ENCODE measurements at places on chromosomes 6 and 20.

GRCh38 chr20:55714736-55715135, 290.6 kb downstream of the CBLN4 start:
- no peak for DNase-seq

DNA sequence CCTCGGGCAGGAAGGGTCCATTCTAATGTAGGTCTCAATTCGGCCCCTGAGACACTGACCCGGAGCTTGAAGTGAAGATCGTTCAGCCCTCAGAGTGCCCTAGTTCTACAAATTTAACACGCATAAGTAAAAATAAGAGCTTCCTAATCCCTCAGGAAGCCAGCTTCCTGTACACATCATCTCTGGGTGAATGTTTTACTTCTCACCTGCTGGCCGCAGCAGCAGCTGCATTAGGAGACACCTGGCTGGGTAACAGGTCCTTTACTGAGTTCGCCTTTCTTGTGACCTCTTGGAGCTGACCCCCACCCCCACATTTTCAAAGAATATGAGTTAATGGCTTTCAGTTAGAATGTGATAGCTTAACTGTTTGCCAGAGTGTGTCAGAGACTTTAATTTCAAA, 165.0 kb downstream of the SMOC2 start:
- peak; percentile 19 for DNase-seq

DNA sequence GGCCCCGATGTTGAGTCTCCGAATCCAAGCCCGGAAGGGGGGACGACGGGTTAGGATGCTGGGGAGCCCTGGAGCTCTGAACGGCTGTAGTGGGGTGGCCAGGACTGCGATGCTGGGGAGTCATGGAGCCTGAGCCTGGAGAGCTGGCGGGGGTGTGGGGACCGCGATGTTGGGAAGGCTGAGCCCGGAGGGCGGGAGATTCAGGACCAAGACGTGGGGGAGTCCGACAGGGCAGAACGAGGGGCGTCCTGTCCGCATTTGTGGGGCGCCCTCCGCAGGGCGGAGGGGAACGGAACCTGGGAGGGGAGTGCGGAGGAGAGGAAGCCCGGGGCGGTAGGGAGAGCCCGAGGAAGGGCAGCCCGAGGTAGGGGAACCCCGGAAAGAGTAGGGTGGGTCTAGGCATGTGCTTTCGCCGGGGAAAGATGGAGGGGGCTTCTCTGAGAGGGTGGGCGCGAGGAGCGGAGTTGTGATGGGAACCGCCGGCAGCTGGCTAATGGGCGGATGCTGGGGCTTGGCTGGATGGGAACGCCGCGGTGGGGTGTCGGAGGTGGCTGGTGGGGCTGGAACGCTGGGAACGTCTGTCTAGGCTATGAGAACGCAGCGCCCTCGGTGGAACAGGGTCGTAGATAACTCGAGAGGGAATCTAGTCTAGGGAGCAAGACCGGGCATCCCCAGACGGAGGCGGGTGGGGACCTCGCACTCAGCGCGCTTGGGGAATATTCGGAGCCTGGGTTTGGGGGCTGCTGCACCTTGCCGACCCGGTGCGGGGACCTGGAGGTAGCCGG, 684 bp downstream of the PAQR8 start:
- no peak for DNase-seq

- no peak for DNase-seq
Measured at GRCh38 chr6:138211048-138211581, 7.2 kb downstream of the PBOV1 start.

DNA sequence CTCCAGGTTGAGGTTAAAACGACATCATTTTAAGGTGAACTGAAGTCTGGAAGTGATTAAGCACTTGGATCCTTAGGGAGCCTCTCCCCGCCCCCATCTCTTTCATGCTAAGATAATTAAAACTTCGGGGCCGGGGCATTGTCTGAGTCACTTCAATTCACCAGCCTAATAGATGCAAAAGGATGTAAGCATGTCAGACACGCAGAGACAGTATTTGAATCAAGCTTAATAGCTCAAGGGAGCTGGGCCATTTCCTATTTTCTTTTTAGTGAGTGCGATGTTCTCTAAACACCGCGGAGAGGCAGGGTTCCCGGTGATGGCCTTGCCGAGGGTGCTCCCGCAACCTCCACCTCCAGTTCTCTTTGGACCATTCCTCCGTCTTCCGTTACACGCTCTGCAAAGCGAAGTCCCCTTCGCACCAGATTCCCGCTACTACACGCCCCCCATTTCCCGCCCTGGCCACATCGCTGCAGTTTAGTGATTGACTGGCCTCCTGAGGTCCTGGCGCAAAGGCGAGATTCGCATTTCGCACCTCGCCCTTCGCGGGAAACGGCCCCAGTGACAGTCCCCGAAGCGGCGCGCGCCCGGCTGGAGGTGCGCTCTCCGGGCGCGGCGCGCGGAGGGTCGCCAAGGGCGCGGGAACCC, 516 bp upstream of the IRF4 start:
- no peak for DNase-seq

DNA sequence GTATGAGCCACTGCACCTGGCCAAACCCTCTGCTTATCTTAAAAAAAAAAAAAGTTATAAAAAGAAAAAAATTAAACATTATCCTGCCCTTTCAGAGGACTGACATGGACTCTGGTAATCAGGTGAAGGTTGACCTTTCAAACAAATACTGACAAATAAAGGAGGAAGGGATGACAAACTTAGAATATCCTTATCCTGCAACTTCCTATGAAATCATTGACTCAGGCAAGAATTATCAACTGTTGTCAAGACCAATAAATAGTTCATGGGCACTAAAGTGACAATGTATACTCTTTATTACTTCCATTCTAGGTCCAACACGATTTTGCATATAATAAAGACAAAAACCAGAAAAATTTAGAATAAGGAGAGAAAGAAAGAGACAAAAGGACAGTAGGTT, 117.9 kb downstream of the KIF16B start:
- no peak for DNase-seq

DNA sequence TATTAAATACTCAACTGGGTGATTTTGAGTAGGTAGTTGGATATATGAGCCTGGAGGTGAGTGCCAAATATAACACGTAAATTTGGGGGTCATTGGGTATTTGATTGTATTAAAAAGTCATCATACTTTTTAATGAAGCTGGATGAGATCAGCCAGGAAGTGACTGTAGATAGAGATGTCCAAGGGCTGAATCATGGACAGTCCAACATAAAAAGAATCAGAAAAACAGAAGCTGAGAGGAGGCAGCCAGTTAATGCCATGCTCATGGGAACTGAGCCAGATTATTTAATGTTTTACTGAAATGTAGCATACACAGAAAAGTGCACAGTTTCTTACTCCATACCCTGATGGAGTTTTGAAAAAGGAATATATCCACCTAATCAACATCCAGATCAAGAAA, 435.5 kb upstream of the PLCB4 start:
- peak; percentile 14 for DNase-seq

- DNase-seq, result no peak
Measured at GRCh38 chr6:161300823-161301222, 27.0 kb upstream of the AGPAT4 start.

- DNase-seq, result no peak
Measured at GRCh38 chr6:87122477-87122876, 27.6 kb upstream of the CGA start.

GRCh38 chr6:165599121-165599520, 63.9 kb downstream of the PDE10A start:
- DNase-seq, result peak; percentile 27

GRCh38 chr20:21352703-21353102, 44.6 kb downstream of the NKX2-4 start:
- peak; percentile 9 for DNase-seq

DNA sequence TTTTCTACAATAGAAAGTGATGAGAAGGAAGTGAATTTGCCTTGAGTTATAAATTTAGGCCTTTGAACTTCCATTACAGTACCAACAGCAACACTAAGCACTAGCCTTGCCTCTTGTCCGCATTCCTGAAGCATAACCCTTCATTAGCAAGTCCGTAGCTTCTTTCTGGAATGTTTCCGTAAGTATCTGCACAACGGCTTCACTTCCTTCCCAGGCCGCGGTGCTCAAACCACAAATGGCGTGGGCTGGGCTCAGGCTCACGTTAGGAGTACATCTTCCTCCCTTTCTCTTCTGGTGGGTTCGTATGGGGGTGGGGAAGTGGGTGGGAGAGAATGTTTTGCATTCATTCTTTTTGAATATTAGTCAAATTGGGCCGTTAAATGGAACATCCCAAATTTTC, 193.8 kb upstream of the SNX9 start:
- no peak for DNase-seq

DNA sequence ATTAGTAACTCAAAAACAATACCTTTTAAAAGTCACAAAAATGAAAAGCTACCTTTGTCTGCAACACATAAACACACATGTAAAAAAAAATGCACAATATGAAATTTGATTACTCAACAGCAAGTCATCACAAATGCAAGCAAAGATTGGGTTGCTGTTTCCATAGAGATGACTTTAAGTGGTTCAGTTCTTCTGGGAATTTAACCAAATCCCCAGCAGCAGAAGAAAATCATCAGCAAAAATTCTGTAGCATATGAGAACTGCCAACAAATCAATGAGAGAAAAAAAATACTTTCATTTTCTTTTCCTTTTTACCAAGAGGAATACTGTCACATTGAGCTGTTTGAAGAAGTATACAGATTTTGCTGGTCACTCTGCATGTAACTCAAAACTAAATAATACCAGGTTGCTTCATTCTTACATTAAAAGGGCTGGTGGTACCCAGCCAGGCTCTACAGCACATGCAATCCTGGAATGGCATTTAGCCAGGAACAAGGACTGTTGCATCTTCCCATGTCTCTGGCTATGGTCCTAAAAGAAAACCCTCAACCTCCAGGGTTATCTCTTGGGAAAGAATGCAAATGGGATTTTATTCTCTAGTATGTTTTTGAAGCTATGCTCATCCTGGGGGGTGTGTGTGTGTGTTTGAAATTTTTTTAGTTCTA, 158.3 kb downstream of the OPRM1 start:
- DNase-seq, result peak; percentile 38

DNA sequence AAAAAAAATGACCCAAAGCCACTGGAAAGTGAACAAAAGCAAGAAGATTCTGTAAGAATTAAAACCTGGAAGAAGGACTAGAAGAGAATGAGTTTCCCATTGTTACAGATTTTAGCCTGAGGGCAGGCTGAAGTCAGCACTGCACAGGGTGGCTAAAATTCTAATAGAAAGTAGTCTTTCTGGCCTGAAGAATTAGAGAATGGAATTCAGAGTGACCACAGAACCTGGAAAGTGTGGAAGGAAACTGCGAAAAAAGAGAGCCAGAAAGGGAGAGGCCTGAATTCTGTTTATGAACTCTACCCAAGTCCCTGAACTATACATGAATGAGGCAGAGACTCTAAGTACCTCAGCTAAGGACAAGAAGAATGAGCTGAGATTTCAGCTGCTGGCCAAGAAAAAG, 38.9 kb upstream of the FILIP1 start:
- peak; percentile 38 for DNase-seq

GRCh38 chr6:126955621-126956020, 162.8 kb upstream of the RSPO3 start:
- DNase-seq, result peak; percentile 34

- no peak for DNase-seq
Measured at GRCh38 chr6:137471986-137472385, 22.2 kb downstream of the OLIG3 start.

- DNase-seq, result no peak
Measured at GRCh38 chr6:157830354-157831017, 7.4 kb downstream of the SNX9 start.

- DNase-seq, result no peak
Measured at GRCh38 chr6:94361304-94362060, 942.1 kb upstream of the EPHA7 start.

DNA sequence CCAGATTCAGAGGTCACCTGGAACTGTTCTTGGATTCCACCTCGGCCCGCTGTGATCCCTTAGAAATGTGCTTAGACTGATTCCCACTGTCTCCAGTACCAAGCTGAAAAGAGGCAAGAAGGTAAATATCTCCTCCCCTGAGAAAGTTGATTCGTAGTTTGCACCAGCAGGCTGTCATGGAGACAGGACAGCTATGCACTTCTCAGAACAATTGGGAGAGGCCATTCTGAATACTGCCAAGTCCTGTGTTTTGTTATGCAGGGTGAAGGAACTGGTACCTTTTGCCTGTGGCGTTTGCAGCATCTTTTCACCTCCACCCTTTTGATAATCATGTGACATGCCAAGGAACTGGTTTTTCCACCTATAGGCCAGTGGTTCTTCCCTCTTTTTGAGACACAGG, 58.2 kb upstream of the RNGTT start:
- DNase-seq, result peak; percentile 78

DNA sequence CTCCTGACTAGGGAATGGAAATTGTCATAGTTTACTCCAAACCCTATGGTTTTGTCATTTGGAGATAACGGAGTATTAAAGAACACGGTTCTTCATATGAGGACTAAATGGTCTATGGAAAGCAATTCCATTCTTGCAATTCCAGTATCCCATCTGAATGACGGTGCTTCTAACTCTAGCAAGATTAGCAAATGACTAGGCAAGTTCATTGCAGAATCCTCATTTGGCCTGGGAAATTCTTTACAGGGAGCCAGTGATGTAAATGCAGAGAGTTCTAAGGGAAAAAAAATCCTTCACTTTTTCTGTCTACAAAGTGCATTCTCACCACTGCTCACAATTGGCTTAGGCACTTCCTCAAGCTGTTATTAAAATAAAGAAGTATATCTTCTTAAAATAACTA, 111.5 kb downstream of the MOXD1 start:
- no peak for DNase-seq

DNA sequence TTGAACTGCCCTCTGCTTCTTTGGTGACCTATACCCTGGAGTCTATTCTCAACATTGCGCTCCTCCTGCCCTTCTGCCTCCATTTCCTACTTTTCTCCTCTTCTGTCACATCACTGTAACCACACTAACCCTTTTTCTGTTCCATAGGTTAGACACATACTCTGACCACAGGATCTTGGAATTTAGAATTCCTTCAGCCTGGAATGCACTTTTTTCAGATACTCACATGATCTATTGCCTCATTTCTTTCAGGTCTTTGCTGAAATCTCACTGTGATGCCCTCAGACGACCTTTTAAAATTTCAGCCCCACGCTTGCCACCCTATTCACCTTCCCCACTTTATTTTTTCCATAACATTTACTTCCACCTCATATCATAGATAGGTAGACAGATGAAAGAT, 5.1 kb downstream of the VNN1 start:
- no peak for DNase-seq

GRCh38 chr6:18004256-18004985, 17.0 kb upstream of the KIF13A start:
- DNase-seq, result no peak

DNA sequence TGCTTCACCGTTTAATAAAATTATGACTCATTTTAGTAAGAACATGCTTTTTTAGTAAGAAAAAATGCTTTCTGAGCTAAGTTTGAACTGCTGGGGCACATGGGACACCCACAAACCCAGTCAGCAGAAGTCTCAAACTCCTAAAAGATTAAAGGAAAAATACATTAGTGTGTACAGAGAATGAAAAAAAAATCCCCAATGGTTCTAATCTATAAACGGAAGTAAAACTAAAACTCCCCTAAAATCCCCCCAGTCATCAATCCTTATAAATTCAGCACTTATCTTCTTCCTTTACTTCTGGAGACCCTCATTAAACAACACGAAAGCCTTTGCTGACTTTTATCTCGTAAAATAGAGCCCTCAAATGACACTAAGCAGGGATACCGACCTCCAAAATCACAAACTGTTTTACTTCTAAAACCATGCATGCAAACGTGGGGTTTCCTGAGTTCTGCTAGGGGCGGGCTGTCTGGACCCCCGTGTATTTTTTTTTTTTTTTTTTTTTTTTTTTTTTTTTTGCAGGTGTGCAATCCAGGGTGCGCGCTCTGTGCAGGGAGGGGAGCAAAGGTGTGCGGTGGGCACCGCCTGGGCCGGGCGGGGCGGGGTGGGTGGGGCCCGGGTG, 1.1 kb upstream of the MYB start:
- DNase-seq, result no peak

GRCh38 chr6:16270178-16270794, 31.9 kb downstream of the GMPR start:
- DNase-seq, result no peak
